ENCODE measurements at places on chromosomes 1 and 21. TPM values are rescaled to one million over a fixed set of nuclear protein-coding genes. Genes with fewer than 3 reads are reported as not detected.

Gene UBE4B
- 13.4 TPM for total RNA-seq

Gene HUNK
- total RNA-seq = 1.2 TPM

Gene PTGFR
- not detected for total RNA-seq

Gene SPATA21
- total RNA-seq = 0.06 TPM

Gene GOLT1A
- 6.6 TPM for total RNA-seq

Gene CYB5RL
- total RNA-seq = 3.6 TPM

Gene C1QTNF12
- total RNA-seq = 1.2 TPM

Gene CD84
- total RNA-seq = not detected
